HT-29 (cell line): ENCODE measurements at places on chromosomes 7 and 10.

DNA sequence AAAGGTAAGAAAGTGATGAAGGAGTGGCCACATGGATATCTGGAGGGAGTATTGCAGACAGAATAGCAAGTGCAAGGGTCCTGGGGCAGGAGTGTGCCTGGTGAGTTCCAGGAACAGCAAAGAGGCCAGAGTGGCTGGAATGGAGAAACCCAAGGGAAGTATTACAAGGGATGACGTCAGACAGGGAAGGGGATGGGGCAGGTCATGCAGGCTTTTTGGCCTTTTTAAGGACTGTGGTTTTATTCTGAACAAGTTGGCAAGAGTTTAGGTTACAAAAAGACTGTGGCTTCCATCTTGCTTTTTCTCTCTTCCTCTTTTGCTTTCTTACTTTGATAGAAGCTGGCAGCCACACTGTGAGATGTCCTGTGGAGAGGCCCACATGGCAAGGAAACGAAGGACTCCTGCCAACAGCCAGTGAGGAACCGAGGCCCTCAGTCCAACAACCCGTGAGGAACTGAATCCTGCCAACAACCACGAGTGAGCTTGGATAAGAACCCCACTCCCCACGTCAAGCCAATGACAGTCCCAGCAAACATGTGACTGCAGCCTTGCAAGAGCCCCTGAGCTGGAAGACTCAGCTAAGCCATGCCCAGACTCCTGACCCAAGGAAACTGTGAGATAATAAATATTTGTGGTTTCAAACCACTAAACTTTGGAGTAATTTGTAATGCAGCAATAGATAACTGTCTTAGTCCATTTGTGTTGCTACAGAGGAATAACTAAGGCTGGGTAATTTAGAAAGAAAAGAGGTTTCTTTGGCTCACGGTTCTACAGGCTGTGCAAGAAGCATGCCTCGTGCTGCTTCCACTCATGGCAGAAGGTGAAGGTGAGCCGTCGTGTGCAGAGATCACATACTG lies 19.8 kb upstream of the KDM7A start:
- no peak for DNase-seq

GRCh38 chr10:102752934-102753664 lies 9.4 kb downstream of the WBP1L start:
- DNase-seq: peak; percentile 43

- DNase-seq: no peak
Observed at GRCh38 chr7:117008886-117009531, 55.7 kb downstream of the ST7 start.

DNA sequence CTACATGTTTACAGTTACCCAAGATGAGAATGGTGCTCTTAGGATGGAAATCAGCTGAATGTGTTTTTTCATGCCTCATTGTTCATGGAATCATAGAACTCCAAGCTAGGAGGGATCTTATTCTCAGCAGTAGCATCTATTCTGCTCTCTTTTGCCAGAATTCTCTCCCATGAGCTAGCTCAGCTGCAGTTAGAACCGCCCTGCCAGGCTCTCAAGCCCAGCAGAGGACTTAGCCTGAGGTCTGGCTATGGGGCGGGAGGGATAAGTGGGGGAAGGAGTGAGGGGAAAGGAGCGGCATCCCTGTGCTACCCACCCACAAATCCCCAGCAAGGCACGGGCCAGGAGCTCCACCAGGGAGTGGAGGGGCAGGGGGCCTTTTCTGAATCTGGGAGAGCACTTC lies 120.7 kb upstream of the PLXNA4 start:
- DNase-seq: no peak

- DNase-seq: no peak
Observed at GRCh38 chr10:88764110-88764509, 4.3 kb downstream of the LIPN start.

DNA sequence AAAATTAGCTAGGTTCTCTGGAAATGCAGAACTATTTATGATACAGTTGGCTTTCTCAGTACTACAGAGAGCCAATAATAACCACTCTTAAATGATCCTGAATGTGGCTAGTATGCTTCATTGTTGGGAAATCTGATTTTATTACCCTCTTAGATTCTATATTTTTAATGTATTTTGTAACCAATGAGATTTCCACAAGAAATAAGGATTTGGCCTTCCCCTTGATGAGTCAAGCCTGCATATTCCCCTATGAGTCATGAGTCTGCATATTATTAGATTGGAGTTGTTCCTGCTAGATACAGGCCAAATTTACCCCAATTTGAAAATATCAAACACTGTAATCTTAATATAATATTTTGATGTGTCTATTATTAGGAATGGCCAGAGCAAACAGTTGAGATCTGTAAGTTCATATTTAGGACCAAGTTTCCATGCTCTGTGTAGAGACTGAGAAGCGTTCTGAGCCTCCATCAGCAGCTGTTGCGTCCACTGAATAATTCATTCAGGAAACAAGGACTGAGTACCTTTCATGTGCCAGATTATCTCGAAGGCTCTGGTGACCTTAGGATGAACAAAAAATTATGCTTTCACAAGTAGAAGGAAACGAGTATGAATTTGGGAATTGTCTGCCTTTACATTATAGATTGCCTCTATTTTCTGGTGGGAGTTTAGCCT lies 793.4 kb downstream of the NRG3 start:
- DNase-seq: no peak

DNA sequence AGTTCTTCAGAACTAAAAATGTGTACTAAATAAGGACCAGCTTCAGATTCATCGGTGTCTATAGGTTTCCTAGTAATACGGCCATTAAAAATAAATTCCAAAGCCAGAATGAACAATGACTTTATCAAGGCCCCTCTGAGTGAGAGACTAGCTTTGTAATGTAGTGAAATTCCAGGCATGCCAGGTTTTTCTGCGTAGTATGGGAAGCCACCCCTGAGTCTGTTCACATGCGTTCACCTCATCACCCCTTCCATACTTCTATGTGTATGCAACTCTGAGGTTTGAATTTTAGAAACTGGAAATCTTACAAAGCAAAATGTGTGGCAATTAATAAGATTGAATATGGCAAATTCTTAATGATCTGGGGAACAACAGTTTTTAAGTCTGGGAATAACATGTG lies 24.5 kb downstream of the RNF32 start:
- no peak for DNase-seq

DNA sequence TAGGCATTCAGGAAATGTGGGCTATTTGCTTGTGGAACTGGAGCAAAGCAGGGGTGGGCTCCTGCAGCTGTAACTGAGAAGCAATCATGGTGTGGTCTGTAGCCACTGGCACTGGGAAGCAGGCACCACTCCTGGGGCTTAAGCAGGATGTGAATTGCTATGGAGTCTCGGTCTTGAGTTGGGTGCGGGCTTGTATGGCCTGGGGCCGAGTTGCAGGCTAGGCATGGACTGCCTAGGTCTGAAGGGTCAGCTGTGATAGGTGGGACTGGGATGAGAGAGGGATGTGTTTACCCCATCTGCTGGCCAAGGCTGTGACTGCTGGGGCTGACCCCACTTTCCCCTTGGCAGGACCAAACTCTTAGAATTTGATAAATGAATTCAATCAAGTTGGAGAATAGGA lies 43.0 kb downstream of the ADCY1 start:
- no peak for DNase-seq

DNA sequence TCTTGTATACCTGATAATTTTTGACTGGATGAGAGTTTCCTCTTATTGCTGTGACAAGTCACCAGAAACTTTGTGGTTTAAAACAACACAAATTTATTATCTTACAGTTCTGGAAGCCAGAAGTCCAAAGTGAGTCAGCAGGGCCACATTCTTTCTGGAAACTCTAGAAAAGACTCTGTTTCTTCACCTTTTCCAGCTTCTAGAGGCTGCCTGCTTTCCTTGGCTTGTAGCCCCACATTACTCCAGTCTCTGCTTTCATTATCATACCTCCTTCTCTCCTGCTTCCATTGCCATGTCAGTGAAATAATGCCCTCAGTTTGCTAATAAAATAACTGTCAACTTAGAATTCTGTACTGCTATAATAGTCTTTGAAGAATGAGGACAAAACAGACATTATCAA lies 65.3 kb downstream of the VCL start:
- DNase-seq: no peak

DNA sequence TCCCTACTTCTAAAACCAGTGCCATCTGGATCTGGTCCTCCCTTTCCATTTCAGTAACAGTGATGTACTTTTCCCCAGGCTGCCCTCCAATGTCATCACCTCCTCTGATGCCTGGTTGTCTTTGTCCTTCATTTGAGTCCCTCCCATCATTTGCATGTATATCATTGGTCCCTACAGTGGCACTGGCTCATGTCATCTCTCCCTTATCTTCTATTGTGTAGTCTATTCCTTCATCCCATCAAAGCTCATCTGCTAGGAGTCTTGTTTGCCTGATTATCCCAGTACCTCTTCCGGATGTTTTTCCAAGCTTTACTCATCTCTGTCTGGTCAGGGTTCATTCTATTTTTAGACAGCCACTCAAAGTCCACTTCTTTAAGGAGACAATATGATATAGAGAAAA lies 292.9 kb upstream of the BMPER start:
- no peak for DNase-seq

GRCh38 chr7:124030964-124031363 lies 1.9 kb downstream of the TMEM229A start:
- no peak for DNase-seq

GRCh38 chr10:106043863-106044262 lies 1120.6 kb downstream of the SORCS1 start:
- DNase-seq: no peak

- no peak for DNase-seq
Observed at GRCh38 chr7:33707427-33707826, 197.9 kb upstream of the BMPER start.

DNA sequence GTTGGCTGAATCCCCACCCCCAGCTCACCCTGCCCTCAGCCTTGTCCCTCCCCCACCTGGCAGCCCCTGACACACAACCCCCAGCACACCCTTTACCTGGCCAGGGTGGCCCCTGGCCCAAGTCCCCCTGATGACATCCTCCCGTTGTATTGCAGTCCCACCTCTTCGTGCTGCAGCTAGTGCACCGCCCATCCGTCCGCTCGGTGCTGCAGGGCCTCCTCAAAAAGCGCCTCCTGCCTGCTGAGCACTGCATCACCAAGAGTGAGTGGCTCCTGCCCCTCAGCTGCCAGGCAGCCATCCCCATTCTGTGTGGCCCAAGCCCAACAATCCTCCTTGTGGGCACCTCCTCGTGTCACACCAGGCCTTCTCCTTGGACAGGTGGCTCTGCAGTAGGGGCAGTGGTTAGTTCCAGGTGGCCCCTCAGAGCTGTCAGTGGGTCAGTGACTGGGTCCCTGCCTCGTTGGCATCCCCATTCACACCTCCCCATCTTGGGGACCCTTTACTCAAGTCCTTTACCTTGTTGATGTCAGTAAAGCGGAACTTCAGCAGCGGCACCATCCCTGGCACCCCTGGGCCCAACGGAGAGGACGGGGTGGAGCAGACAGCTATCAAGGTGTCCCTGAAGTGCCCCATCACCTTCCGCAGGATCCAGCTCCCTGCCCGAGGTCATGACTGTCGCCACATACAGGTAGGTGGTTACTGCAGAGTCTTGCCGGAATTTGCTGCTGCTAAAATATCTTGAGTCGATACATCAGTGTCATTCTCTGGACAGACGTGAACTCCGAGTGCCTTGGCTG lies 14.3 kb downstream of the ZMIZ2 start:
- DNase-seq: no peak

DNA sequence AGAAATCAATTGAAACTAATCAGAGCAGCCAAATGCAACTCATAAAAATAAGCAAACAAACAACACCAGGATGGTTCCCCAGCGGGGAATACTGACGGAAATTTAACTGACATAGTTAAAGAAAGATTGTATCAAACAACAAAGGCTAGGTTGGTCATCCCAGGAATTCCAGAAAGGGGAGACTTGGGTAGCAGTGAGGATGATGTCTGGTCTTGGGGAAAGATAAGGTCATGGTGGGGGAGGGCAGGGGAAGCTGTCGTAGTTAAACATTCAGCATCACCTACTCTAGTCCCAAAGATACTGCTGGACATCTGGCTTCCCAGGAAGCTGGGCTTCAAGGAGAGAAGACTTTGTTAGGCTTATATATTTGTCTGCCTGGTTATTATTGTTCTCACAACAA lies 50.4 kb downstream of the DYNC1I1 start:
- no peak for DNase-seq

DNA sequence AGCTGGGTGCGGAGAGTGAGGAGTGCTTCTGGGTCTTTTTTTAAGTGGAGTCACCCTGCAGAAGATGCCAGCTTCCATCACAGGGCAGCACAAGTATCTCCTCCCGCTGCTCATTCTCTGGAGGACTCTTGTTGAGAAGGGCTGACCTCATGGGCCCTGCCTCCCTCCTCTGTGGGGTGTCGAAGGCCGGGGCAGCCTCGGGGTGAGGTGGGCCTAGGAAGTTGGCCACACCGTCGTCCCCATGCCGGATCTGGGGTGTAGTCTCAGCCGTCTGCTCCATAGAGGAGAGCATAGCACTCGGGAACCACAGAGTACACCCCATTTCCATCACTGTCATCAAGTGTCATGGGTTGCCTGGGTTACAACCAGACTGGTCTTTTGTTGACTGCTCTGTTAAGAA lies 85.0 kb downstream of the TRRAP start:
- no peak for DNase-seq

GRCh38 chr10:72063703-72064391 lies 24.5 kb downstream of the SPOCK2 start:
- no peak for DNase-seq

GRCh38 chr10:84890706-84891105 lies 562.3 kb downstream of the CCSER2 start:
- no peak for DNase-seq

GRCh38 chr10:100045592-100045991 lies 35.8 kb upstream of the DNMBP start:
- DNase-seq: no peak

DNA sequence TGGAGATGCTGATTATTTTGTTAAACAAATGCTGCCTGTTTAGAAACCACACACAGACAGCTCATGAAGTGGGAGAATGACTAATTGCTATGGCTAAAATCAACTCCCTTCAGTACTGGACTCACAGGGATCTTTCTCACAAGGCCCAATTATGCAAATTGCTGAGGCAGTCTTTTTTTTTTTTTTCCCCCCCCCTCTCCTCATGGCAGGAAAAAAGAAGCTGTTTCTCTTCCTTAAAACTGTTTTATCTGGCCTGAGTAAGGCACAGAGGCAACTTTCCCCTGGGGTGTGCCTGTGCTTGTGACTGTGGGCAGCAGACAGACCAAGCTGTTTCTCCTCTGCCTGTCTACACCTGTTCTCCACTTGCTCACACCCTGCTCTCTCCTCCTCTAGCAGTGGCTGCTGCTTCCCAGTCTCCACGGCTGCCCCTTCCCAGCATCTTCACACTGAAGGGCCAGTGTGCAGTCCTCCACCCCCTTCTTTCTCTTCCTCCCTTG lies 65.4 kb upstream of the STEAP1B start:
- DNase-seq: no peak

DNA sequence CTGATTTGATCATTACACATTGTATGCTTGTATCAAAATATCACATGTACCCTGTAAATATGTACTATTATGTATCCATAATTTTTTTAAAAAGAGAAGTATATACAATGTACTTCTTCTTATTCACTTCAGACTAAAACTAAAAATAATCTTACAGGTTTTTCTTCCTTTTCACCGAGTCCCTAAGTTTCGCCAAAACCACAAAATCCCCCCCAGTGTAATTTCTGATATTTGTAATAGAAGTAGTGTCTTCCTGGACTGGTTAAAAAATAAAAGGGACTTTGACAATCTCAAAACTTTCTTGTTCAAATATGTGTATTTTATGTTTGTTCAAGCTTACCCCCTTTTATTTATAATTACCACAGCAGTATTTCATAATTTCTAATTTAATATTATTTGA lies 23.9 kb downstream of the EPC1 start:
- no peak for DNase-seq
